ENCODE measurements at places on chromosomes 1 and 21. TPM values are rescaled to one million over a fixed set of nuclear protein-coding genes. Genes with fewer than 3 reads are reported as not detected.

PTPN7 gene
- not detected for total RNA-seq

RSRP1 gene
- total RNA-seq, result 18.9 TPM

IL23R gene
- total RNA-seq, result not detected

SEMA4A gene
- total RNA-seq, result 0.29 TPM

USP1 gene
- total RNA-seq, result 30.1 TPM

Data from A549 treated with CORT108297 at 1 μM for 4 hours (cell line).